Amniotic stem cell (primary cell): ENCODE measurements at places on chromosomes 1 and 21.

GRCh38 chr1:98054367-98054701, 133.5 kb upstream of the DPYD start:
- no peak for DNase-seq

- DNase-seq, result no peak
Observed at GRCh38 chr1:159854116-159854692, 8.3 kb downstream of the VSIG8 start.

DNA sequence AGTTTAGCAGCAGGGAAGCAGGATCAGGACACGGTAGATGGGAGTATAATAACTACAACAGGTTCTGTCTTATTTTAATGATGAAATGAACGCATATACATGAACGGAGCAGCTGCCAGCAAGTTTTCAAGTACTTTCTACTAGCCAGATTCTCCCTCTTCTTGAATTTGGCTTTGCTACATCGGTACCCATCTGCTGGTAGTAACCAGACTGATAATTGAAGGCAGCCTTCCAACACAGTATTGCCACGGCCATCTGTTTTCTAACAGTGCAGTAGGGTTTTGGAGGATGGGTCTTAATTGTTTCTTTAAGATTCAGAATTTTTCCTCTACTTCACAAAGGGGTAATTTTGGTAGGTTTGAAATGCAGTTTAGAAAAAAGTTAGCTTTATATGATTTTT, 33.4 kb downstream of the CENPF start:
- no peak for DNase-seq

DNA sequence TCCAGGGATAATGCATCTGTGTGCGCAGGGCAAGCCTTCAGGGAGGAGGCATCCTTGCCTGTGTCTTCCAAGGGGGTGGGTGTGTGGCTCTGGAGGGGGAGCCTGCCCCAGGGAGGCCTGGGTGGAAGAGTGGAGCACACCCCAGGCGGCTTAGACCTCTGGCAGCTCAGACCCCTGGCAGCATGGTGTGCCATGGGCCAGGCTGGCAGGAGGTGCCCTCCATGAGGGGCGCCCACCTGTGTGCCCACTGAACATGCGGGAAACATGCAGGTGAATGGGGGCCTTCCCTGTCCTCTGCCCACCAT, 1.1 kb upstream of the PANK4 start:
- no peak for DNase-seq

DNA sequence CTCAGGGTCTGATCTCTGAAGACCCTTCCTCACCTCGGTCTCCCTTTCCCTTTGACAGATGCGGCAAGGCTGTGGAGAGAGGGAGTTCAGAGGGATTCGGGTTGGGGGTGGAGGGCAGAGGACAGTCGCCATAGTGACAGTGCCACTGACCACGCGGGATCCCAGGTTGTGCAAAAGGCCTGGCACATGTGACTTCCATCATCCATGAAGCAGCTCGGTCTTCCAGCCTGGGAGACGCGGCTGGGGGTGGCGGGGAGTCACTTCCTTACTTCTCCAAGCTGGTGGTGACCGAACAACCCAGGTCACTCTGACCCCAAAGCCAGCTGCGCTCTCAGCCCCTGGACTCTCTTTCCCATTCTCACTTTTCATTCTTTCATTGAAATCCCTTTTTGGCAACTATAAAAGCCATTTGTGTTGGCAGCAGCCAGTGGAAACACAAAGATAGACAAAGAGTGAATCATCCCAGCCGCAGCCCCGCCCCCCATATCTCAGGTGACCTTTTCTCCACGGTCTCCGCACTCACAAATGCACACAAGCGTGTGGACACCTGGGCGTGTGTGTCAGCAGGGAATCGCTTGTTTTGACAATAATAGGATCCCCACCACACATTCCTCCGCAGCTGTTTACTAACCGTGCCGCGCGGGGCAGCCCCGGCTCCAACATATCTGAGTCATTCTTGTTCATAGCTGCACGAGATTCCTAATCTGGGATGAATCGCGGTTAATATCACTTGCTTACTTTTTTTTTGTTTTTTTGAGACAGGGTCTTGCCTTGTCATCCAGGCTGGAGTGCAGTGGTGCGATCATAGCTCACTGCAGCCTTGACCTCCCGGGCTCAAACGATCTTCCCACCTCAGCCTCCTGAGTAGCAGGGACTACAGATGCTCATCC, 68.3 kb downstream of the DHRS3 start:
- DNase-seq, result peak; percentile 60

DNA sequence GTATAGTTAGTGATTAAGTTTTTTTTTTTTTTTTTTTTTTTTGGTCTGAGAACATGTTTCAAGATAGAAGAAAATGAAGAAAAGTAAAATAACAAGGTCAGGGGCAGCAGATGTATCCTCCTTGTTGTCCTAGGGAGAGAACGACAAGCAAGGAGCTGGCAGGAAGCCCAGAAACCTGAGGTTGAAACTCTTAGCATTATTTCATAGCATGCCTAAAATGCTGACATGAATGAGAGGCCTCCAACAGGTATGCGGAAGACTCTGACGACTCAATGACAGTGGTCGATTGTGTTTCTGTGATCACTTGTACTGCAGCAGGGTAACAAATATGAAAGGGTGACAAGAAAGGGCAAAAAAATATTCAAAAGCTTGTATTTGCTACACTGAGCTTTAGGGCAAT, 415.9 kb downstream of the PLA2G4A start:
- no peak for DNase-seq

DNA sequence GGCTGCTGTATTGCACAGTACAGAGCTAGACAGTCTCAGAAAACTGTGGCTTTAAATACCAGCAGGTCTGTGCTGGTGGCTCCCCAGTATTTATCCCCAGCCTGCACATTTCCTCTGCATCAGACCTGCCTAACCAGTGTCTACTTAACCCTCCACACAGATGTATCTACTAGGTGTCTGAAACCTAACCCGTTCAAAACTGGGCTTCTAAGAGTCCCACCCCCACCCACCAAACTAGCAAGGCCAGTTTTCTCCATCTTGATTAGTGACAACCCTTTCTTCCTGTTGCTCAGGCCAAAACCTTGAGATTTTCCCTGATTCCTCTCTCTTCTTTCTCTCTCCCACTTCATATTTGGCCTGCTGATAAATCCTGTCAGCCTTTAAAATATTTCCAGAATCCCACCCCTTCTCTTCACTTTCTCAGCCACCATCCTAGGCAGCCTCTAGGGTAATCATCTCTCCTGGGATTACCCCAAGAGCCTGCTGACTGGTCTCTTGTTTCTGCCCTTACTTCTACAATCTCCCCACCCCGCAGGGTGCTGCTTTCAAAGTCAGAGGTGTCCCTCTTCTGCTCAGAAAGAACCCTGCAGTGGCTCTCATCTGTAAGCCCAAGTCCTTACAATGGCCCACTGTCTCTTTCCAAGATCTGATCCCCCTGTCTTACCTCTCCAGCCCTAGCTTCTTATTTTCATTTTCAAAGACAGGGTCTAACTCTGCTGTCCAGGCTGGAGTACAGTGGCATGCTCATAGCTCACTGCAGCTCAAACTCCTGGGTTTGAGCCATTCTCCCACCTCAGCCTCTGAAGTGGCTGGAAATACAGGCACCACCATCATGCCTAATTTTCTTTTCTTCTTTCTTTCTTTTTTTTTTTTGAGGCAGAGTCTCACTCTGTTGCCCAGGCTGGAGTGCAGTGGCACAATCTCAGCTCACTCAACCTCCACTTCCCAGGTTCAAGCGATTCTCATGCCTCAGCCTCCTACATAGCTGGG, 45.2 kb downstream of the H3-3A start:
- DNase-seq, result no peak

DNA sequence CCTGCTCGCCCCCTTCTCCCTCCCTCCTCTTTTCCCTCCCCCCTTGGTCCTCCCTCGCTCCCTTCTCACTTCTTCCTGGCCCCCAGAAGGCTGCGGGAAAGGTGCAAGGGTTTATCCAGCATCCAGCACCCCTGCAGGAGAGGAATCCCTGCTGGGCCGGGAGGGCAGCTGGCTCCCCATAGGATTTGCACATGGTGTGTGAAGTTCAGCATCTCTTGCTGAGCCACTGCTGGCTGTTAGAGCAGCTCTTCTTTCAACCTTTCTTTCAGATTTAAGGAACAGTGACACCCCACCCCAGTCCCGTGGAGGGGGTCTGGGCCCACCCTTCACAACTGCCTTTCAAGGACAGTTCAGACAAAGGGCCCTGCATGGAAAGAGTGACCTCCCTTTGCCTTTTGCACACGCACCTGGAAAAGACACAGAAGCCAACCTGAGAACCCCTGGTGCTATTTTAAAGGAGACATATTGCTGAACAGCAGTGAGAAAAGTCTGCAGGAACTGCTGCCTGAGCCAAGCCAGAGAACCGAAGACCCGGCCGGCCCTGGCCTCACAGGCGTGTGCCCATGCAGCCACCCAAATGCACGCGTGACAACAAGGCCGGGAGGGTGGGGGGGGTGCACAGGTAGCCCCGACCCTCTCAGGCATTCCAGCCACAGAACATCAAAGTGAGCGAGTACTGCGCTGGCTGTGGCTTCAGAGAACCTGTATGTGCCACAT, 66.6 kb downstream of the SLC37A1 start:
- DNase-seq, result no peak

DNA sequence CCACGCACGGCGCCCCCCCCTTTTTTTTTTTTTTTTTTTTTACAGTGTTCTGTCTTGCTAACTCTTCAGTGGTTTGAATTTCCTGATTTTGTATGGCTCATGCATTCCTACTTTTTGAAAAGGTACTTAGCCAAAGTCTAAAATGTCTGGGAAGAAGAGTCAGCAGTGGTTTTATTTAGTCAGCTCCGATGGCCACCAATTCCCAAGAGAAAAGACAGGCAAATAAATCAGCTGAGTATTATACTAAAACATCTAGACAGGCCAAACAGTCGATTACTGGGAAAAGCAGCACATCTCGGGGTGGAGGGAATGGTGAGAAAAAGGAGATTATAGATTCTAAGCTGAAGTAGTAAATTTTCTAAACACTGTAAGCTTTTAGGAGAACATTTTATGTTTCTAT, 192.5 kb upstream of the ZRANB2 start:
- no peak for DNase-seq

- DNase-seq, result no peak
Observed at GRCh38 chr1:116382321-116382720, 9.3 kb downstream of the ATP1A1 start.

DNA sequence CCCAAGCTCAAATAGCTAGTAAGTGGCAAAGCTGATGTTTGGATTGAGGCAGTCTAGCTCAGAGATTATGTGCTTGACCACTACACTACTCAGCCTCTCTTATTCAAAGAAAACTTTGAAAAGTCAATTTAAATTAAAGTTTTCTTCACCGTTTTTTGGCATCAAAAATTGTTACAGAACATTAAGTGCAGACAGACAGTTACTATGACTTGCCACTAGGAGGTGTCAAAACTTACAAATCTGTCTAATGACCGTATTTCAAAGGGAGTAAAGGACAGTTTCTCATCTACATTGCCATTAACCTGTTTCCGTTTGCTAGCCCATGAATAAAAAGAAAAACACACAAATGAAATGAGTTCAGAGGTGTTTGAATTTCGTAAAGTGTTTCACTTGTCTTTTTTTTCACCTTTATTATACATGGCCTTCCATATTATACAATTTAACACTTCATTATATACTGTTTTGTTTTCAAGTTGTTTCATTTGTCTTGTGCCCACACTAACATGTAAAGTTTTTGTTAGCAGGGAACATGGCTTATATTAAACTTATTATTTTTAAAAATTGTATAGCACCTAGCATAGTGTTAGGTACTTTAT, 57.4 kb upstream of the MTF2 start:
- peak; percentile 7 for DNase-seq

GRCh38 chr1:202315576-202316168, 26.1 kb downstream of the UBE2T start:
- peak; percentile 65 for DNase-seq

DNA sequence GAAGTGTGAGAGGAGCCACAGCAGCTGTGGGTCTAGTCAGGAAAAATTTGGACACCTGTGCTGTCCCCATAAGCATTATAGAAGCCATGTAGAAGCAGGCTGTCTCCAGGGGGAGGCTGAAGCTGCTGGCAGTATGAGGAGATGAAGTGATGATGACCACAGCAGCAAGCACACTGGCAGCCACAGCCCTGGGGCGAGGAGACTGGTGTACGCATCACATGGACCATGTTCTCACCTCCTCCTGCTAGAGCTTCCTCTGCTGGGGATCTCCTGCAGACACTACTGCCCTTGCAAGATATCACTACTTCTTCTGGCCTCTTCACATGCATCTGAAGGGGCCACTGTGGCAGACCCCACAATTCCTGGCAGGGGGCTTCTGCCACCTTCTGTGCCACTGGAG, 33.8 kb upstream of the CREG1 start:
- no peak for DNase-seq

- no peak for DNase-seq
Observed at GRCh38 chr1:94095112-94095637, 25.8 kb downstream of the ABCA4 start.

GRCh38 chr1:53359934-53360276, 32.0 kb upstream of the LRP8 start:
- no peak for DNase-seq

DNA sequence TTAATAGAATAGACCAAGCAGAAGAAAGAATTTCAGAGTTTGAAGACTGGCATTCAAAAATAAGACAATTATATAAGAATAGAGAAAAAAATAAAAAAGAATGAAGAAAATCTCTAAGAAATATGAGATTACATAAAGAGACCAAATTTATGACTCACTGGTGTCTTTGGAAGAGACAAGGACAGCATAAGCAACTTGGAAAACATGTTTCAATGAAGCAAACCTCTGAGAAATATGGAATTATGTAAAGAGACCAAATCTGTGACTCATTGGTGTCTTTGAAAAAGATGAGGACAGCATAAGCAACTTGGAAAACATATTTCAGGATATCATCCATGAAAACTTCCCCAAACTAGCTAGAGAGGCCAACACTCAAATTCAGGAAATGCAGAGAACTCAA, 60.4 kb upstream of the LYPLAL1 start:
- no peak for DNase-seq

- DNase-seq, result no peak
Observed at GRCh38 chr1:165109013-165109412, 247.5 kb downstream of the LMX1A start.

DNA sequence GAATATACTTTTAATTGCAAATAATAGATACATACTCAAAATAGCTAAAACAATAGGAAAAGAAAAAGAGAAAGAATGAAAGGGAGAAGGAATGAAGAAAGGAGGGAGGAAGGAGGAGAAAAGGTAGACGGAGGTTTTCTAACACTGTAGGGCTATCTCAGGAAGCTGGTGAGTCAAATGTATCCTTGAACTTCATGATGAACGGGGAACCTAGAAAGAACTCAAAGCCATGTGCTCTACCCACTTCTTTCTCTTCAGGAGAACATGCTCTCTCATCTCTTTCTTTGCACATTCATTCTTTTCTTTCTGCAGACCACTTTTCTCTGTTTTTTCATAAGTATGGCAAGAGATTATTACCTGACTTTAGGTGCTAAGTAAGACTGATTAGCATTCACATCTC, 37.3 kb upstream of the ZNF644 start:
- DNase-seq, result no peak

- DNase-seq, result no peak
Observed at GRCh38 chr21:46503922-46504550, 45.3 kb downstream of the DIP2A start.
